ENCODE measurements at places on chromosomes 7 and 10.
A peak's percentile ranks its signal among the peaks of the same experiment; 100 is the strongest.

DNA sequence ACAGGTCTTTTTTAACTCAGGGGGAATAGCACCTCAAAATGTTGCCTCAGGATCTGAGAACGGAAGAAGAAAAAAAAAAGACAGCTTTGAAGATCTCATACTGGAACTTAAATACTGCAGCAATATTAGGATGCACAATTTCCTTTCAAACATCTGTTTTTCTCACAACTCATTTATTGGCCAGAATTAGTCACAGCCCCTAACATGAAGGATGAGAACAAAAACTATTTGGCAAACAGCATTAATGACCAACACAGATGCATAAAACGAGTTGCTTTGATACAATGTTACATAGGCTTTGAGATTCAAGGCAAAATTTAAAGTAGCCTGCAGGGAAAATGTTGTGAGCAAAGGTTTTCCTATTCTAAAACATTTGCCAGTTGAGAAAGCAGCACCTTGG is 36.5 kb downstream of the JMJD1C start:
- no peak for DNase-seq

- no peak for DNase-seq
Observed at GRCh38 chr7:48429117-48429516, 257.9 kb downstream of the ABCA13 start.

DNA sequence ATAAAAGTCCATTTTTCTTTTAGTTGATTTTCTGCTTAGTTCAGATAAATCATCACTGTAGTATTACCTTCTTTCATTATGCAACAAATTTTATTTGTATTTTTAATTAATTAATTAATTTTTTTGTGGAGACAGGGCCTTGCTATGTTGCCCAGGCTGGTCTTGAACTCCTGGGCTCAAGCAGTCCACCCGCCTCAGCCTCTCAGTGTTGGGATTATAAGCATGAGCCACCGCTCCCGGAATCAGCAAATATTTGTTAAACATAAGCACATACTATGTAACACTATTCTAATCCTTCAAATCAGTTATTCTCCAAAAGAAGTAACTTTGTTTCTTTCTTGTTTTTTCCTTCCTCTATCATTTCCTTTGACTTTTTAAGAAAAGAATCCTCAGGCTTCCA is 584.8 kb upstream of the ANKRD30A start:
- DNase-seq, result no peak

DNA sequence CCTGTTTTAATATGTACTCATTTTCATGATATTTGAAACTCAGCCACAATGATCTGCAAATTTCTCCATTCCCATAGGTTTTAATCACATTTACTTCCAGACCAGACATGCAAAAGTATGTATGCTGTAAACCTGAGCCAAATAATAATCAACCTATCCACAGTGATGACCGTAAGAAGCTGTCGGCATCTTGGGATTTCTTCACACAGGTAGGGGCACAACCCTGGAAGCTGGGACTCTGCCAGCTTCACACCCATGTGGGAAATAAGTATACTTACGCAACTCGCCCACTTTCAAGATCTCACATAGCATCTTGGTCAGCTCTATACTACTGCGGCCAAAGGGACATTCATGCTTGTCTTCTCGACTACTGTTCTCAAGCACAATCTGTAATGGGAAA is 352.3 kb downstream of the ELMO1 start:
- no peak for DNase-seq

- no peak for DNase-seq
Observed at GRCh38 chr7:15764010-15764409, 77.5 kb upstream of the MEOX2 start.

GRCh38 chr10:131233611-131234258 is 77.8 kb downstream of the TCERG1L start:
- DNase-seq, result no peak

- DNase-seq, result no peak
Observed at GRCh38 chr10:117016266-117016665, 11.3 kb upstream of the SHTN1 start.

DNA sequence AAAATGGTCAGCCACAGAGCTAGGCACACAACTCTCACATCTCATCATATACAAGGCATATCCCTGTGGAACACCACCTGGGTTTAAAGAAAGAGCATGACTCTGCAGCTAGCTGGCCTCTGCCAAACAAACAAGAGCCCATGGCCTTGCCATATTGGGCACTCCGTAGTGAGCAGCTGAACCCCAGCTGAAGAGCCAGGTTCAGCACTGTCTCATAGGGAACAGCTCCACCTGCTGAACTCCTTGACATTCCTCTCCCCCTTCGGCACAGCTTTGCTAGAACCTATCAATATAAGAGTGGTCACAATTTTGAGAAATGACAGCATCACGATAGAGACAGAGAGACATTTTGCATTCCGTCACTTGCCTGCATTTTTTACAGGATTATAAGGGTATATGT is 20.0 kb downstream of the SORCS1 start:
- no peak for DNase-seq

DNA sequence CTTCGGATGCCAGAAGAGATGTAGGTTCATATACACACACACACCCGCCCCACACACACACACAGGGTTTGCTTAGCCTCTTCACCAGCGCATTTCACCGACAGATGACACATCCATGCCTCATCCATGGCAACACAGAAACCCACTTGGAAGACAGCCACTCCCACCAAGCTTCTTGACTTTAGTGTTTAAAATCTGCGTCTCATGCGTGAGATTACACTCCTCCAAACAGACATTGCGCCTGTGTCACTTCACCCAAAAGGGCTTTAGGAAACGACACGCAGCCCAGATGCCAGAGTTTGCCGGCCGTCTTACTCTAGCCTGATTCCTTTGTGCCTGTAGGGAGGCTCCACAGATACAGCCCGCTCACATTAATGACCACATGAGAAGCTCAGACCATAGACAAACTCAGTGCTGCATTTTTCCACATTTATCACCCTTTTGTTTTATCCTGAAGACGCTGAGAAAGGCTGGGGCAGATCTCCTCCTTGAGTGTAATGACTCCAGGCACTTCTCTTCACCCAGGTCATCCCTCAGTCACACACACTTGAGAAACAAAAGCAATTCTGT is 73.8 kb downstream of the DIP2C start:
- no peak for DNase-seq

DNA sequence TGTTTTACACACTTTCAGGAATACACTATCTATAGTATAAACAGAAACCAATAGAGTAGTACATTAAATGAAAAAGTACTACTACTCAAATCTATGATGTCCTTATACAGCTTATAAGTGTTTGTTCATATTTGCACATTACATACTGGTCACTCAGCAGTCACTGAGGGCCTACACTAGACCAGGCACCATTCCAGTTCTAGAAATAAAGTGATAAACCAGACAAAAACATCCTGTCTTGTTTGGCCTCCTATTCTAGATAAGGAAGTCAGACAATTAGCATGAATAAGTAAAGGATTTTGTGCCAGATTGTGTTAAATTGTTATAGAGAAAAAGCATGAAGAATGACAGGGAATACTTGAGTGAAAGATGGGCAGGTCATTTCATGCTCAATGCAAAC is 219.0 kb downstream of the CRPPA start:
- no peak for DNase-seq

GRCh38 chr10:88728107-88728763 is 22.2 kb downstream of the LIPK start:
- peak; percentile 69 for DNase-seq

DNA sequence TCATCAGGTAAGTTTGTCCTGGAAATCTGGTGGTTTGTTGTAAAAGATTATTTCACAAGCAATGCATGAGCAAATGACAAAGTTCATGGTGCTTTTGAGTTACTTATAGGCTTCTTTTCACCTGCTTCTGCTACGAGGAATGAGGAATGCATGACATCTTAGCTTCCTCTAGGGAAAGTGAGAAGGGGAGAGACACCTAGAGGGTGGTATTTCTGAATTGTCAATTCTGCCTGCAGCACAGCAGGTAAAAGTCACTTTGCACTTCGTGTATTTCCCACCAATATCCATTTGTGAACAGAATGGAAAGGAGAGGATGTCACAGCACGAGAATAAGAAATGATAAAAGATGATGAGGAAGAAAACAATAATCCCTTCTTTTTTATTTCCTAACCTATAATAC is 153.4 kb upstream of the FEZF1 start:
- DNase-seq, result no peak

GRCh38 chr7:112302566-112302965 is 96.1 kb downstream of the ZNF277 start:
- no peak for DNase-seq

DNA sequence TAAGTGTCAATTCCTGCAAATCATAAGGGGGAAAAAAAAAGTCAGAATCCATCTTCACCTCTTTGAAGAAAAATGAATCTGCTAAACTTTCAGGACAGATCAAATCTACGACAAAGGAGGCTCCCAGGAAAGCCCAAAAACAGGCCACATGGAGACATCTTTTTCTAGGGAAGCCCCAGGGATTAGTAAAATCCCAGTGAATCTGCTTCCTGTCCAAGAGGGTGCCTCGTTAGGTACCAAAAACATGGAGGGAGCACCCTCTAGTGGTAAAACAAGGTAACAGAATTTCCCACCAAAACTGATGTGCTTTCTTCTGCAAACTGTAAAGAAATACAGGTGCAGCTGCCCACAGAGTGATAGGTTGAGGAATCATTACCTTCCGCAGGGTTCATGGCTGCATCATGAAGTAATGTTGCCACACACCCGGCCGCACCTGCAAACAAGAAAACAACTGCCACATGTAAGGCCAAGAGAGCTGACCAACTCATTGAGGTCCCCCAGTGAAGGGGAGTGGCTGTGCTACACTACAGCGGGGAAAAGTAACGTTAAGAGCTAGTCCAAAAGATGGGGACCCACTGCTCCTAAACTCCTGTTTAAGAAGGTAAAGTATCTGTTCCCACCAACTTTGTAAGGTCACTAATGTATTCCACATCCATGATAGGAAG is 7.9 kb downstream of the SLC25A28 start:
- no peak for DNase-seq

DNA sequence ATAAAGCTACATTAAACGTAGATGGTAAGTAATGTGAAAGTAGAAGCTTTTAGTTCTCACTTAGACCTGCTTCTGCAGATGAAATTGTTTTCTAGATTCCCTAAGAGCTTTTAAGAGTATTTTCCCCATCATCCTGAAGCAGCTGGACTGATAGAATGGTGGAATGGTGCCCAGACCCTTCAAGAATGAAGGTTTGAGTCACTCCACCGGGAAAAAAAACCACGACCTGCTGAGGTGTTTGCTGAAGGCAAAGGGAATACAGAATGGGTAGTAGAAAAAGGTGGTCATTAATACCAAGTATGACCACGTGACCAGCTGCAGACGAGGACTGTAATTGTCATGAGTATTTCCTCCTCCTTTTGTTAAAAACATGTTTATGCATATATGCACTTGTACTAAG is 79.2 kb upstream of the PTPRZ1 start:
- no peak for DNase-seq

DNA sequence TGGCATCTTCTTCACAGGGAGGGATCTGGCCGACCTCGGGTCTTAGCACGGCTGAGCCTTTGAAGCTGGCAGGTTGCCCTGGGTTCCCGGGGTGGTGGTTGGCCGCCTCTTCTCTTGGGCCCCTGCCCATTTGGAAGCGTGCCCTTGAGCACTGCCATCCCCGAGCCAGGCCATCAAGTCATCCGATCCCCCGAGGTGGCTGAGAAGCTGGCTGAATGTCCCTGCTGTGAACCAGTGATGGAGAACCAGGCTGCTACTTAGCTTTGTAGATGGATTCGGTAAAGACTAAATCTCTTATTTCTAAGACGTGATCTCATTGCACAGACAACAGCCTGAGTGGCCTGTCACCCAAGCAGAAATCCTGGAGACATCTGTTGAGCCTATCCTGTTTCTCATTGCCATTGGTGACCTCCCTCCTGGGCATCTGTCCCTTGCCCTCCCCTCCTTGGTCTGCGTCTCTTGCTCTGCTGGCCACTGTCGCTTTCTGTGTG is 74.3 kb downstream of the GRK5 start:
- DNase-seq, result no peak

- DNase-seq, result no peak
Observed at GRCh38 chr7:104536956-104537355, 208.6 kb downstream of the LHFPL3 start.

GRCh38 chr10:89627830-89628229 is 17.2 kb downstream of the PANK1 start:
- no peak for DNase-seq

DNA sequence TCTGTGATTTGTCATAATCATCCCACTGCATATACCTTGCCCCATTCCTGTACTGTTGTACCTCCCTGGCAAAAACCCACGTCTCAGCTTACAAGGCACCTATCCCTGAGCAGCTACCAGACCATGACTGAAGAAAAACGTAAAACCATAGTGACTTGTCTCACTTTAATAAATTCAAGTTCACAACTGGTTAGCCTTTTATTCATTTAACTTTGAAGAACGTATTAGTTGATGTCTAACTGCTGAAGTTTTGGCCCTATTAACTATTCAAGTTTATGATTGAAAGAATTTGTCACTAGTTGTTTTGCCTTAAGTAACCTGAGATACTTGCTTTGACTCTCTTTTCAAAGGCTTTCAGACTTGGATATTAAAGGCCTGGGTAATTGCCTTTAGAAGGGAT is 59.7 kb downstream of the GALNT11 start:
- no peak for DNase-seq

DNA sequence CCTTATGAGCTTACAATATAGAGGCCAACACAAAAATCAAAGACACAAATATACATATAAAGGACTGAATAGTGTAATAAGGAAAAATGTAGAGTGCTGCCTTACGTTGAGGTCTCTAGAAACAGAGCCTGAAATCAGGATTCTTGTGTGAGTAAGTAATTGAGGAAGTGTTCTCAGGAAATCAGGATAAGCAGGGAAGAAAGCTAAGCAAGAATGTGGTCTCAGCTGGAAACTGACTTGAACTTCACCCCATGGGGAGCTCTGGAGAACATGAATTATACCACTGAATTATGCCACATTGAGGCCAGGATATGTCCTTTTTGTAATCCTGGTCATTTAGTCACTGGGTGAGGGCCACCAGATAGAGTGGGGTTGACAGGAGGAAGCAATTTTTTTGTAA is 191.9 kb downstream of the ETV1 start:
- DNase-seq, result no peak

GRCh38 chr7:146874722-146875121 is 758.1 kb downstream of the CNTNAP2 start:
- DNase-seq, result no peak

GRCh38 chr10:92938841-92939240 is 90.5 kb downstream of the EXOC6 start:
- DNase-seq, result no peak

GRCh38 chr10:132939957-132940790 is 2.2 kb downstream of the CFAP46 start:
- no peak for DNase-seq

DNA sequence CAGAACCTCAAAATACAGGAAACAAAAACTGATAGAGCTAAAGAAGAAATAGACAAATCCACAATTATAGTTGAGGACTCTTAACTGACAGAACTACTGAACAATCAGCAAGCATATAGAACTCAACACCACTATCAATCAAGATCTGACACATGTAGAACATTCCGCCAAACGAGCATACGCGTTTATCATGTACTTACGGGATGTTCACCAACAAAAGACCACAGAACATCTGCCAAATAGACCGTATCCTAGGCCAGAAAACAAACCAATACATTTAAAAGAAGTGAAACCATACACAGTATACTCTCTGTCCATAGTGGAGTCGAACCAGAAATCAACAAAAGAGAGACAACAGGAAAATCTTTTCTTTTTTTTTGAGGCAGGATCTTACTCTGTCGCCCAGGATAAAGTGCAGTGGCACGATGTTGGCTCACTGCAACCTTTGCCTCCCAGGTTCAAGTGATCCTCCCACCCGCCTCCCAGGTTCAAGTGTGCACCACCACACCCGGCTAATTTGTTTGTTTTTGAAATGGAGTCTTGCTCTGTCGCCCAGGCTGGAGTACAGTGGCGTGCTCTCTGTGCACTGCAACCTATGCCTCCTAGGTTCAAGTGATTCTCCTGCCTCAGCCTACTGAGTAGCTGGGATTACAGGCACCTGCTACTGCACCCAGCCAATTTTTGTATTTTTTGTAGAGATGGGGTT is 5.1 kb downstream of the GNA12 start:
- DNase-seq, result no peak
